ENCODE measurements at places on chromosomes 2 and 18.

DNA sequence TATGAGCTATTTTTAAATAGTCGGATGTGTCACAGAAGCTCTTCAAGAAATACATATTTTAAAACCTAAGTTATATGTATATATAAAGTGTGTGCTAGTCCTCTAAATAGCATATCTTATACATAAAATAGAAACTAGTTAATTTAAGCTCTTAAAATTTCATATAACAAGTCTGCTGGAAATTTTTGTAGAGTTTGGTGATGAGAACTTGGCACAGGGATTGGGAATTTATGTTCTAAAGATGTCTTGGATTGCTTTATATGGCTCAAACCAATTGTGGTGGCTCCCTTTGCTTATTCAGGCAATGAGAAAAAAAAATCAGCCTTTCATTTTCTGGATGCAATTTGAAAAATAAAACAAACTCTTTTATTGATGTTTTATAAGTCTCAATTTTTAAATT, 142.8 kb upstream of the KCNJ3 start:
- no peak for DNase-seq

GRCh38 chr2:241777170-241777685, 606 bp downstream of the GAL3ST2 start:
- no peak for DNase-seq

GRCh38 chr18:34709750-34710441, at the start of gene DTNA:
TSS of gene DTNA (plus strand) at chr18:34710298. CDS start at chr18:34755977, 45,679 bp downstream.
- DNase-seq = no peak

GRCh38 chr2:27323596-27324285, 844 bp upstream of the MPV17 start:
- DNase-seq = no peak

DNA sequence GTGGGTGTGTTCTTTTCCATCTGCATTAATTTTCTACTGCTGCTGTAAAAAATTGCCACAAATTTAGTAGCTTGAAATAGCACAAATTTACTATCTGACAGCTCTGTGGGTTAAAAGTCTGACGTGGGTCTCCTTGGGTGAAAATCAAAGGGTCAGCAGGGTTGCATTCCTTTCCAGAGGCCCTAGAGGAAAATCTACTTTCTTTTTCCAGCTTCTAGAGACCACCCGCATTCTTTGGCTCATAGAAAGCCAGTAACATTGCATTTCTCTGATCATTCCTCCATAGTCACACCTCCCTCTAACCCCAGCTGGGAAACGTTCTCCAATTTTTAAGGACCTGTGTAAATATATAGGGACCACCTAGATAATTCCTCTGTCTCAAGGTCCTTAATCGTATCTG, 128.8 kb downstream of the ATL2 start:
- no peak for DNase-seq

- DNase-seq = no peak
Measured at GRCh38 chr2:43114210-43114609, 112.2 kb downstream of the ZFP36L2 start.

GRCh38 chr2:137929519-137929916, 34.8 kb upstream of the HNMT start:
- no peak for DNase-seq

- no peak for DNase-seq
Measured at GRCh38 chr2:159195697-159196096, 90.8 kb downstream of the WDSUB1 start.
